ENCODE measurements at places on chromosomes 6 and 20.

- peaks cover 7% of the 10 kb centered on the region for H3K4me1 ChIP-seq
- no peak overlapping the region for H3K4me3 ChIP-seq
- peaks cover 4% of the 10 kb centered on the region for H3K36me3 ChIP-seq
Observed at GRCh38 chr6:158892266-158892665, 73.1 kb upstream of the EZR start.

GRCh38 chr20:46188866-46189541, 70.9 kb downstream of the CD40 start:
- no peak overlapping the region for H3K27ac ChIP-seq
- H3K36me3 ChIP-seq = no peaks in the 10 kb centered on the region
- no peak overlapping the region for H3K4me3 ChIP-seq
- peaks cover 35% of the 10 kb centered on the region for H3K27me3 ChIP-seq
- DNase-seq = no peak

GRCh38 chr6:35737413-35738211, 780 bp downstream of the ARMC12 start:
- no peak for DNase-seq
- H3K4me3 ChIP-seq = no peak overlapping the region
- no peaks in the 10 kb centered on the region for H3K36me3 ChIP-seq

GRCh38 chr6:6434151-6434550, 113.7 kb upstream of the F13A1 start:
- no peak overlapping the region for H3K27ac ChIP-seq
- peaks cover 8% of the 10 kb centered on the region for H3K27me3 ChIP-seq
- no peak for DNase-seq
- H3K4me1 ChIP-seq = no peaks in the 10 kb centered on the region

- no peak overlapping the region for H3K27ac ChIP-seq
- no peak overlapping the region for H3K4me3 ChIP-seq
- peaks cover 9% of the 10 kb centered on the region for H3K4me1 ChIP-seq
- peaks cover 2% of the 10 kb centered on the region for H3K27me3 ChIP-seq
Observed at GRCh38 chr20:416950-417800, 9.1 kb downstream of the RBCK1 start.

GRCh38 chr6:54903884-54904283, 57.3 kb downstream of the FAM83B start:
- no peak overlapping the region for H3K27ac ChIP-seq
- H3K4me3 ChIP-seq = no peak overlapping the region
- H3K27me3 ChIP-seq = no peaks in the 10 kb centered on the region
- DNase-seq = no peak

GRCh38 chr6:17984812-17985670, 2.4 kb downstream of the KIF13A start:
- peak overlapping the region; percentile 54 for H3K4me3 ChIP-seq
- DNase-seq = no peak
- H3K4me1 ChIP-seq = peaks cover 32% of the 10 kb centered on the region

All from nephron progenitor cell (in vitro differentiated cells).